ENCODE measurements at places on chromosomes 5 and 9.

DNA sequence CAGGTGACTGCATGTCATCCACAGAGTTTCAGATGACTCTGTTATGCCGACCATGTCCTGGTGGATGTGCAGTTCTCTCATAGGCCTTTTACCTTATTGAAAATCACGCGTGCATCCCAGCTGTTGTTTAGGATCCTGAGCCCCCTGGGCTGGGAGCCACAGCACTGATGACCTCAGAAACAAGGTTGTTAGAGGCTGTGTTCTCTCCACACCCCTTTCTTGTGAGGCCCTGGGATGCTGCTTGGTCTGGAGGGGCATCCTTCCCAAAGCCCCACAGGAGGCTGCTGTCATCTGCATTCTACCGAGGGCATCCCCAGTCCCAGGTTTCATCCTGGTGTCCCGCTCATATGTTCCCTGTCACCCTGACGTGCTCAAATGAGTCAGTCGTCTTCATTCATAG lies 76.5 kb upstream of the IRX4 start:
- no peak for DNase-seq

- no peak for DNase-seq
Observed at GRCh38 chr5:142193114-142193428, 84.5 kb downstream of the NDFIP1 start.

DNA sequence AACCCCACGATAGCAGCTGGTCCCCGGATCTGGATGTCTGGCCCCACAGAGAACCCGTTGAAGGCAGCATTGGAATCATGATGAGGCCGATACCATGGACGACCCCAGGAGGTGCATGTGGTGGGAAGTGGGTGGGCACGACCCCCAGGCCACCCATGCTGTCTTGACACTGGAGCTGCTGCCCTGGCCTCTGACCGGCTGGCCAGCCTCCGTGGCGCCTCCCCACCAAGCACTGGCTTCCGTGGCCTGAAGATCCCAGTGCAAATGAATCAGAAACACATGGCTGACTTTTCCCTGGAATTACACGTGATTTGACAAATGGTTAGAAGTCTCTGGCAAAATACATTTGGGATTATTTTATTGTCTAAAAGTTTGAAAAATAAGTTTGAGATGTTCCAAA lies 259.0 kb upstream of the IRX1 start:
- no peak for DNase-seq

GRCh38 chr5:154191467-154192261 lies 1.1 kb downstream of the GALNT10 start:
- no peak for DNase-seq

- DNase-seq: no peak
Observed at GRCh38 chr5:170757182-170757601, 26.3 kb upstream of the GABRP start.

GRCh38 chr5:8458038-8458383 lies 589.1 kb downstream of the MTRR start:
- DNase-seq: no peak

- DNase-seq: no peak
Observed at GRCh38 chr5:67416133-67416937, 219.7 kb upstream of the CD180 start.

DNA sequence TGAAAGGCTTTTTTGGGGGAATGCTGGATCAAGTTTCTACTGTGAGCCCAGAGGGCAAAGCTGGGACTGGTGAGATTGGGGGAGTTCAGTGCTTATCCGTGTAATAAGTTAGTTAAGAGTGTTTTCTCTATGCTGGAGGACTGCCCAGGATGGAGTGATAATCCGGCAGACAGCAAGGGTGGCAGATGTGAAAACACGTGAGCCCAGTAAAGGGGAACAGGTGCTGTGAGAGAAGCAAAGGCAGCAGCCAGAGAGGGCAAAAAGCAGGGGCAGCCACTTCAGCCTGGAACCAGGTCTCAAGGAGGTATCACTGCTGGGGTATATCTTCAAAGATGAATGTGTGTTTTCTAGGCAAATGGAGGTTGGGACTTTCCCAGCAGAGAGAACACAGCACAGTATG lies 53.9 kb downstream of the GALNT10 start:
- no peak for DNase-seq

GRCh38 chr9:117276444-117276843 lies 138.4 kb downstream of the ASTN2 start:
- DNase-seq: no peak

DNA sequence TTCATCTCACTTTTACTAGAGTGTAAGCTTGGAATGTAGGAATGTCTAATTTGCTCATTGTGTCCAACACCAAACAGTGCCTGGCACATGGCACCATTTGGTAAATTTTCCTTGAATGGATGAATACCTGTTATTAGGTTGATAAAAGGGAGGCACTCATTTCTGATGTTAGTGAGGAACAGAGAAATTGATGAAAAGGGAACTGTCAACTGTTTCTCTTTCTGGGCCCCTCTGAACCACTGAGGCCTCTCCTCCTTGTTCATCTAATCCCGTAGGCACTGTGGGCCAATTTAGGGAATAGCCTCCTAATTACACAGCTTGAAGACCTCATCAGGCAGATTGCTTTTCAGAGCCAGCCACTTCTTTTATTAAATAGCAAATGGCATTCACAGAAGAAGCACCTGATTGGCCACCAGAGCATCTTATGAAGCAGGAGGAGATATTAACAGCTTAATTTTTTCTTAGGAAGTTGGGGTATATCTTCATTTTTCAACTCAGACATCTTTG lies 22.6 kb downstream of the MRRF start:
- DNase-seq: no peak

- DNase-seq: no peak
Observed at GRCh38 chr9:114908104-114908622, 22.2 kb downstream of the TNFSF8 start.

- DNase-seq: no peak
Observed at GRCh38 chr5:138884554-138884953, 9.4 kb upstream of the LRRTM2 start.

DNA sequence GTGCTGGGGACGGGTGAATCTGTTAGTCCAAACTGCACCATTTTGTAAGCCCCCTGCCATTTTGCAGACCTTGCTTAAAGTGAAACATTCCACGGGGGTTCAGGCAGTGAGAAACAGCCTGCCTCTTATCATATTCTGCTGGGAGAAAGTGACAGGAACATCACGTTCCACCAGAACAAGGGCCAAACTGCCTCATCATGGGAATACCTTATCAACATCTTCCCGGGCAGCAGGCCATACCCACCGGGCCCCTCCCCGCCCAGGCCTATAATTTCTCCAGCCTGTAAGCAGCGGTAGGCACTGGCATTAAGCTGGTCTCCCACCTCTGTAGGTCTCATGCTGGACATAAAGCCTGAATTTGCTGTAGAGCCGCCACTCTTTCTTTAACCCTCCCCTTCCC lies 1.5 kb upstream of the CFAP77 start:
- no peak for DNase-seq

DNA sequence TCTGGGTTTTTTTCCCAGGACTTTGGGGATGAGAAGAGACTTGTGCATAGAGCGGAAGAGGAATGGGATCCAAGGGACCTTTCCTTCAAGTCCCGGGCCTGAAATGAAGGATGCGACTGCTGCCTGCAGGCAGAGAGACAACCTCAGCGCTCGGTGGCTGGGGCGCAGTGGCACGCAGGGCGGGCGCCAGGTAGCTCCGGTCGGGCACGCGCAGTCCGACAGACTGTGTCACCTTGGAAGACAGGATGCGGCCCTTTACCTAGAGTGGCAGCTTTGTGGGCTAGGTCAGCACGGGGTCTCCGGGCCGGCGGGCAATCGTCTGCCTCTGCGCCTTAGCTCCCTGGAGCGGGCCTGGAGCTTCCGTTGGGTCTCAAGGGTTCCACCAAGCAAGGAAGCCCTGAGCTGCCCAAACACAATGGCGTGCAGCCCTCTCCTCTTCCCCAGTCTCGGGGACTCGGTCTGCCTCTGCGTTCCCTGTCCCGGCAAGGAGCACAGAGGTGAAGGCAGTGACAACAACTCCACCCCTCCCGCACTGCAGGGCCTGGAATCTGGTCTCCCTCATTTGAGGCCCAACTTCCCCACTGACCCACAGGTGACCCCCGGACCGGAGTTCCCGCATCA lies 6.0 kb downstream of the BARX1 start:
- DNase-seq: no peak

GRCh38 chr5:132566657-132567056 lies 9.9 kb downstream of the RAD50 start:
- DNase-seq: no peak

GRCh38 chr5:152058267-152058666 lies 133.6 kb upstream of the GLRA1 start:
- no peak for DNase-seq

- no peak for DNase-seq
Observed at GRCh38 chr9:137158625-137159024, 11.2 kb downstream of the LRRC26 start.

DNA sequence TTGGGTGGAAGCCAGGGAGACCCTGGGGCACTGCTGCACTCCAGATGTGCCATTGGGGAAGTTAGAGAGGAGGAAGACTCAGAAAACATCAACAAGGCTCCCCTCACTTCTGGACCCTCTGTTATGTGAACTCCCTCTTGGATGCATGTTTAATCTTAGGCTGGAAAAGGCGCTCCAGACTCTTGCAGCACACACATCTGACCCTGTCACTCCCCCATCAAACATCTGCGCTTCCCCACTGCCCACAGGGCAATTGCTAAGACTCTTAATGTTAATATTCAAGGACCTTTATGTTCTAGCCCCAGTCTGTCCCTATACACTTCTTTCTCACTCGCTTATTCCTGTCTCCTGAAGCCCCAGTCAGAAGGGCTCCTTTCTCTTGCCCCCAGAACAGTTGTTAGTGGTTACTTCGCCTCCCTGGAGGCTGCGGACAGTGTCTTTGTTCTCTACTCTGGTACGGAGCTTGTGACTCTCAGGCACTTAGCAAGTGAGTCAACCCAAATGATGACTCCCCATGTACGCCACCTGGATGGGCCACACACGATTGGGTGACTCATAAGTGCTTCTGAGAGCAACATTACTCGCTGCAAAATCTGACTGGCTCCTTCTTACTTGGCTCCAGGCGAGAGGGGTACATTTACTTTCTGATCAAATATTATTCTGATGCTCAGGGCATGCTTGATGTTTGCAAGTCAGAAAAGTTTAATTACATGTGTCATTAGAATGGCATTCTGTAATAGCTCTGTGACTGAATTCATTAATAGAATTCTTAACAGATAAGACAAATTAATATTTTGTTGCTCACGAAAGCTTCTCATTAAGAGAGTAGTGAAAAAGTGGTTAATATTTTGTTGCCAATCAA lies 193.6 kb downstream of the HSPA4 start:
- peak; percentile 41 for DNase-seq

- no peak for DNase-seq
Observed at GRCh38 chr5:122121479-122122465, 7.6 kb upstream of the ZNF474 start.

DNA sequence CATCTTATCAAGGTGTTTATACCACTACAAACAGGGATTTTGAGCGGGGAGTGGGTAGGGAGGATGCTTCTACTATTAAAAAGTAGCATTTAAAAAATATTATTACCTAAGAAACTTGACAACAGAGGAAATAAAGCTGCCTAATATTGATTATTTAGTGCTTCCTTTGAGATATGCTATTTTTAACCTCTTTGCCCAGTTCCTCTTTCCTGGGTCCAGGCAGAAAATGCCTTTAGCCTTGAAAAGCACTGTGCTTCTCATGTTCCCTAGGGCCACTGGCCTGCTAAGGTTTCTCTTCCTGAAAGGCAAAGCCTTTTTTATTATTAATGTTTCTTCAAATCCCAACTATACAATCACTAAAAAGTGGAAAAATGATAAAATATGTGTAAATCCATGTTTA lies 217.2 kb upstream of the HAPLN1 start:
- no peak for DNase-seq

- DNase-seq: no peak
Observed at GRCh38 chr5:95439801-95440493, 48.8 kb downstream of the FAM81B start.

- DNase-seq: no peak
Observed at GRCh38 chr5:2006971-2007291, 124.2 kb upstream of the IRX4 start.

DNA sequence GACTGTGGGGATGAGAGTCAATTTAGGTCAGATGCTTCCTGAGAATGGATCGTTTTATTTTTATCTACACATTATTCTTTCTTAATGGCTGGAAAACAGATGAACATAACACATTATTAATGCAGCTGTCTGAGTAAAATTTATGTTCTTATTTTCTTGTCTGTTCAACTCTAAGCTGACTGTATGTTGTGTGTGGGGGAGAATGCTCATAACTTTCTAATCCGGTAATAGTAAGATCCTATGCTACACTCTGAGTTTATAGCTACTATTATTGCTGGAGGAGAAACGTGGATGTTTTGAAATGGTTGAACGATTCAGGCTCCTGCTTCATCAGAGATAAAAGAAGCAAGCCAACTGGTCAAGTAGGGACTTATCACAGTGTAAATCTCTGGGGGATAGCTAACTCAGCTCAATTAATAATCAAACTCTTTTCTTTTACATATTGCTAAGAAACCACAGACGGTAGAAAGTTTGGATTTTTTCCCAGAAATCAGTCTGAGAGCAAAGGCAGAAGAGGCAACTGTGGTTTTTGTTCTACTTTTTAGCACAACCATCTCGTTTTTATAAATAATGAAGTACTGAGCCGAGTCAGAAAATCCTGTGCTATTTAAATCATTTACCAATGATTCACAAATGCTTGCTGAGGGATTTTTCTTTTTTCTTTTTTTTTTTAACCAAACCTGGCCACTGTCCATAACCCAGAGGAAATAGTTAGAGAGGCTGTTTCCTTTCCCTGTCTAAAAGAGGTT lies 265.0 kb upstream of the FAM174A start:
- DNase-seq: no peak

GRCh38 chr5:77908787-77909186 lies 132.6 kb upstream of the TBCA start:
- DNase-seq: no peak

GRCh38 chr5:51203598-51203997 lies 179.7 kb upstream of the ISL1 start:
- no peak for DNase-seq

DNA sequence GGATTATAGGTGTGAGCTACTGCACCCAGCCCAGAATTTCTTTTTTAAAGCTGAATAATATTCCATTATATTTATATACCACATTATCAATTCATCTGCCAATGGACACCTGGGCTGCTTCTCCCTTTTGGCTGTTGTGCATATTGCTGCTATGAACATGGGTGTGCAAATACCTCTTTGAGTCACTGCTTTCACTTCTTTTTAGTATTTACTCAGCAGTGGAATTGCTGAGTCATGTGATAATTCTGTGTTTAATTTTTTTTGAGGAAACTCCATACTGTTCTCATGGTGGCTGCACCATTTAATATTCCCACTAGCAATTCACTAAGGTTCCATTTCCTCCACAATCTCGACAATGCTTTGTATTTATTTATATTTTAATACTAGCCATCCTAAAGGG lies 36.1 kb upstream of the KIF4B start:
- DNase-seq: no peak

DNA sequence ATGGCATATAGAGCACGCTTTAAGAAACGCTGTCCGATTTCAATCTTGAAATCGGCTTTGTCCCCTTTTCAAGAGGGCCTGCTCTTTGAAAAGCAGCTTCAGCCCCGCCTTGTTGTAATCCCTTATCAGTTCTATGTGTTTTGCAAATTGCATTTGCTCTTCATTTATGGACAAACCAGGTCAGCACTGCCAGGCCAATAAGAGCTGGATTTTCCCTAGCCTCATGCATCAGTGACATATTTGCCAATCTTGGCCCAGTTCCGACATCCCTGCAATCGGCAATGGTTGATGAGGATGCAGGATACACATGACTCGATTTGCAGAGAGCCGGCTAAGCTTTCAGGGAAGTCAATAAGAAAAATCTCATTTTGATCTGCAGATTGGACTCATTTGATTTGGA lies 529.1 kb upstream of the CLINT1 start:
- no peak for DNase-seq

GRCh38 chr5:42587096-42587723 lies 164.0 kb downstream of the GHR start:
- DNase-seq: no peak

Data from activated T-cell treated with anti-CD3 and anti-CD28 coated beads for 48 hours (primary cell).